ENCODE measurements at places on chromosomes 6 and 20.
A peak's percentile ranks its signal among the peaks of the same experiment; 100 is the strongest.

GRCh38 chr6:128483472-128484135, 36.8 kb downstream of the PTPRK start:
- no peak for DNase-seq

DNA sequence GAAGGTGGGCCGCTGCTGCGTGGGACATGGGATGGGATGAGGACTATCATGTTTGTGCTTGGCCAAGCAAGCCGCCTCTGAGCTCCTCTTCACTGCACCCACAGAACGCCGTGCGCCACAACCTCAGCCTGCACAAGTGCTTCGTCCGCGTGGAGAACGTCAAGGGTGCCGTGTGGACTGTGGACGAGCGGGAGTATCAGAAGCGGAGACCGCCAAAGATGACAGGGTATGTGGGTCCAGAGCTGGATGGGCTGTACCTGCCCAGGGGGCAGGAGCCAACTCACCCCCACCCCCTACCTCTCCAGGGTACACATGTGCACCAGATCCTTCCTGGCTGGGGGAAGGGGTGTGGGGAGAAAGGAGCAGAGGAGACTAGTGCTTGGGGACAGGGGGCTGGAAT, 43.5 kb upstream of the MDFI start:
- DNase-seq = no peak

GRCh38 chr6:151376440-151376839, 14.9 kb downstream of the ZBTB2 start:
- DNase-seq = no peak

DNA sequence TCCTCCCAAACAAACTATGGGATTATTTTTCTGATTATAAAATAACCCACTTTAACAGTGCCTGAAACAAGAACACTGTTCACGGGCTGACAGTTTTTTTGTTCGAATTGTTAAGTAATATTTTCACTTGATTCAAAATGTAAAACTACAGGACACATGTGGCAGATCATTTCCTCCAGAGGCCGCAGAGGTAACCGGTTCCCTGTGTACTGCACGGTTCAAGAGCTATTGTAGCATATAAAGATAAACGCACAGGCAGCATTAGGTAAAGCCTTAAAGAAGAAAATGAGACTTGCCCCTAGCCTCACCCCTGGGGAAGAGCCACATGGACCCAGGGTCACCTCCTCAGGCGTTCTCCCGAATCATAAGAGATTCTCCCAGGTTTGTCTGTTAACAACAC, 181.3 kb upstream of the AFDN start:
- DNase-seq = no peak

GRCh38 chr20:19682249-19682648, 75.8 kb upstream of the RIN2 start:
- DNase-seq = no peak

DNA sequence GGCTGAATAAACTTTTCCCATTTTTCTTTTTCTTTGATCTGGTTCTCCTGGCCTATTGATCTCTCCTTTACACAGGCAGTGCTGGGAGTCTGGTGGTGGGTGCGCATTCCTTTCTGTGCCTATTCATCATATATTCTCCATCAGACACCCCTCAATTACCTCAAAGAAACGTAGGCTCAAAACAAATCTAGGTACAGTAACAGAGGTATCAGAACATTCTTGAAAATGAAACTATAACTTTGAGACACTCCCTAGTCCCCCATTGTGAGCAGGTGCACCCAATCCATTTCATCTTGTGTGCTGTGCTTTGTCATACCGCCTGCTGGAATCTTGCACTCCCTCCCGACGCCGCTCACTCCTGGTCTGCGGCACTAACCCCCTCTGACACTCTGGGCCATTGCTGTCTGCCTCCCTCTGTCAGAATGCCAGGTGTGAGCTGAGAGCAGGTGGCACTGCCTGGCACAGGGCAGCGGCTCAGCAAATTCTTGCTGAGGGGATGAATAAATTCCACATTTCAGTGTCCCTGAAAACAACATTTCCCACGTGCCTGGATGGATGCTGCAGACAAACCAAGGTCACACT, 303.4 kb upstream of the EXOC2 start:
- no peak for DNase-seq

DNA sequence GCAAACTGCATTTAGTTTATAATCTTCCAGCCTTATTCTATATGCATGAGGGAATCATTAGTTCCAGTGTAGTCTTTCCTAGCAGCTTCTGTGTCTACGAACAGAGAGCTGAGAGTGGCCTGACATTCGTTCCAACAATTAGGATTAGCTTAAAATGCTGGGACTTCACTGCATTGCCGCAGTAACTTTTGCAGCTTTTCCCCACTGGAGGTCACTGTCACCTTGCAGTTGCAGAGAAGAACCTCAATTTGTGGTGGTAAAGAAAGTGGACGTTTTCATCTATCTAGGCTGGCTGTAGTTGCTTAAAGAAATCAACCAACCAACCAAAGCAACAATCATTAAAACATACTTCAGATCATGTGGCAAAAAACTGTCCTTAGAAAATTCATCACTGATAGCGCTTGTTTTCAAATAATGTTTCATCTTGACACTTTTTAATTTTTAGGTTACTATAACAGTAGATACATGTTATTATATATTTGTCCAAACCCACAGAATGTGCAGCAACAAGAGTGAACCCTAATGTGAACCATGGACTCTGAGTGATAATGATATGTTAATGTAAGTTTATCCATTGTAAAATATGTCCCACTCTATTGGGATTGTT, 12.2 kb downstream of the MYLK4 start:
- peak; percentile 55 for DNase-seq

GRCh38 chr6:167238146-167238693, 52.9 kb upstream of the UNC93A start:
- no peak for DNase-seq

DNA sequence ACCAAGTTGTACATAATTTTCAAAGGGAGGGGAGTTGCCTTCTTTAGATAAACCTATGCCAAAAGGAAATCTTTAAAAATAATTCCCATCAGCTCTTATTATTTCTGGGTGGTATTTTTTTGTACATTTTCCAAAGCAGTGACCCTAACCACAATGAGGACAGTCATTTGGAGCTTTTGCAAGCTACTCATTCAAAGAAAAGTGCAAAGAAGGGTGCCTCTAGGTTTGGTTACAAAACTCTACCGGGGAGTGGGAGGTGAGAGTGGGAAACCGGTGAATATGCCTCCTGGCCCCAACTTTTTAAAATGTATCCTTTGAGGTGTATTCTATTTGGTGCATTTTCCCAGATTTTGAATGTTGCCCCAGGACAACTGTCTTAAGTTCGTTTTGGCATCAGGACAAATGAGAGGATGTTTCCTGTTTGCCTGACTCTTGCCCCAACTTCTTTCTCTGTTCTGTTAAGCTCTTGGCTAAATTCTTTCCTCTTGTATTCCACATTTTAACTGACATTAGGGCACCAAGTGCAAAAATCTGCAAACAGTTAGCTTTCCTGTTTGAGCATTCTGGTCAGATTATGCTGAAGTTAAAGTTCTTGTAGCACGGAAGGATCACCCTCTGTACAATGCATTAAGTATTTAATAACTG, 78.9 kb downstream of the SLX4IP start:
- no peak for DNase-seq
